MV-4-11 (cell line): ENCODE measurements at places on chromosomes 12 and 14.

DNA sequence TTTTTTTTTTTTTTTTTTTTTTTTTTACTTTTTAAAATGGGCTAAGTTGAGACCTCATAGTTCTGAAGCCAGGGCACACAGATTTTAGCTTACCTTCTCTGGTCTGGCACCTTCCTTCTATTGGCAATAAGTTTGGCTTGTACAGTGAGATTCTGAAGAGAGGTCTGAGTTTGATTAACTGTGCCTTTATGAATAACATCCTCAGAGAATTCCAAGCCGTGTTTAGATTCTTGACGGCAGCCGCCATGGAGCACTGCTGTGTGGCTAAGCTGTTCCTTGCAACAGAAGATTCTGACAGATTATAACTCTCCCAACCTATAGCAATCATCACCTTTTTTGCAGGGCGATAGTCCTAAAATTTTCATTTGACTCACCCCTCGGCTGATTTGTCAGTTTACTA, 354.9 kb upstream of the FAR2 start:
- DNase-seq = no peak

GRCh38 chr12:5780536-5780935, 164.5 kb downstream of the ANO2 start:
- no peak for DNase-seq

GRCh38 chr12:20395791-20396550, 27.6 kb downstream of the PDE3A start:
- DNase-seq = no peak

- no peak for DNase-seq
Observed at GRCh38 chr12:52347551-52348510, 19.4 kb downstream of the KRT85 start.

DNA sequence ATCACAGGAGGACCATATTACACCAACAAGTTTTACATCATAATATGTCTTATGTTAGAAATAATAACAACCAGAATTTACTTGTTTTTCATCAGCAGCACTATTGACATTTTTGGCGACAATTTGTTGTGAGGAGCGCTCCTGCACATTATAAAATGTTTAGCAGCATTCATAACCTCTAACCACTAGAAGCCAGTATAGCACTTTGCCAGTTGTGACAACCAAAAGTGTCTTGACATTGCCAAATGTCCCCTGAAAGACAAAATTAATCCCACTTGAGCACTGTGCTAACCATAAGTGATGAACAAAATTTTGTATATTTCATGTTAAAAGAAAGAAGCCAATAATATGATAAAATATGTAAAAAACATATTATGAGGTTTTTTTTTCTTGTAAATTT, 356.9 kb upstream of the LMO3 start:
- no peak for DNase-seq

DNA sequence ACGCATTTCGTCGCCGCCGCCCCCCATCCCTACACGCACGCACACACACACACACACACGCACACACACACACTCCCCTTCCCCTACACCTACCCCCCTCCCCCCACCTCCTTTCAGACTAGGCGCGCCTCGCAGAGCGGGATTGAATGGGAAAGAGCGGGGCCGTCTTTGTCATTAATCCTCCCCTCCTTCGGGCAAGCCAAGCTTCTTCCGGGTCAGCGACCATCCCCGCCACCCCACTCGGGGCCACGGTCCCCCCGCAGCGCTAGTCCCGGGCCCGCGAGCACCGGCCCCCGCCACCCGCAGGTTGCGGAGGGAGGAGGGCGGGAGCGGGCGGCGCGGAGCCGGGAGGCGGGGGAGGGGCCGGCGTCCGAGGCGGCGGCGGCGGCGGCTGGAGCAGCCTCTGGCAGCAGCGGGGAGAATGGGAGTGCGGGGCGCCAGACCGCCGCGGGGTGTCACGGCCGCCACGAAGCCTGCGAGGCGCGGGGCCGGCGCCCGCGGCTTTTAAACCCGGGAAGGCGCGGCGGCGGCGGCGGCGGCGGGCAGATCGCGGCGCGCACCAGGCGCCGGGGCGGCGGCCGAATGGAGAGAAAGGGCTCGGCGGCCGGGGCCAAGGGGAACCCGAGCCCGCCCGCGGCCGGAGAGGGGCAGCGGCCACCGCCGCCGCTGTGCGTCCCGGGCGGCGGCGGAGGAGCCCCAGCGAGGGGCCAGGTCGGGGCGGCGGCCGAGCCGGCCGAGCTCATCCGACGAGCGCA, at the start of gene TTC9:
Gene TTC9, plus strand, starts transcription at position 369 of the 755 bp plus-strand sequence. Its CDS starts 214 bp downstream, at position 583.
- no peak for DNase-seq

GRCh38 chr12:727321-727720, 25.1 kb upstream of the WNK1 start:
- DNase-seq = no peak

- DNase-seq = no peak
Observed at GRCh38 chr12:45883187-45883586, 107.2 kb downstream of the SCAF11 start.

GRCh38 chr14:68306265-68306933, 486.5 kb downstream of the ZFP36L1 start:
- DNase-seq = no peak

- no peak for DNase-seq
Observed at GRCh38 chr12:70418101-70418500, 52.0 kb downstream of the KCNMB4 start.

DNA sequence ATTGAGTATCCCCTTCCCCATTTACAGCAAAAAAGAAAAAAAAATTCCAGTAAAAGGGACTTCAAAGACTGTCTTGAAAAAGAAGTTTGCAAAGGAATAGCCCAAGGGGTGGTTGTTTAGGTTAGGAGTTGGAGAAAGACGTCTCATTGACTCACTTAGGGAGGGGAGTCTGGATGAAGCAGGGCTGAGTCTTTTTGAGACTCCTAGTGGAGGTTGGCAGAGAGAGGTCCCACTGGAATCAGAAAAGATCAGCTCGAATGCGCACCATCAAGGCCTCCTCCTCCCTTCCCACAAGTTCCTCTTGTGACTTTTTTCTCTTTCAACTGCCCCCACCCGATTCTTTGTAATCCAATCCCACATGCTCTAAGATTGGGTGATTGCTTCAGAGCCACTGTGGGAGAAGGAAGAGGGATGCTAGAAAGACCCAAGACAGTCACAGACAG, 1.9 kb downstream of the ARHGEF40 start:
- DNase-seq = peak; percentile 95
